CD4-positive, alpha-beta T cell treated with Interleukin-6 at 100 ng/mL for 8 hours (primary cell): ENCODE measurements at places on chromosomes 11 and 22.

- DNase-seq, result no peak
Observed at GRCh38 chr11:119175493-119176077, 7.1 kb downstream of the NLRX1 start.

DNA sequence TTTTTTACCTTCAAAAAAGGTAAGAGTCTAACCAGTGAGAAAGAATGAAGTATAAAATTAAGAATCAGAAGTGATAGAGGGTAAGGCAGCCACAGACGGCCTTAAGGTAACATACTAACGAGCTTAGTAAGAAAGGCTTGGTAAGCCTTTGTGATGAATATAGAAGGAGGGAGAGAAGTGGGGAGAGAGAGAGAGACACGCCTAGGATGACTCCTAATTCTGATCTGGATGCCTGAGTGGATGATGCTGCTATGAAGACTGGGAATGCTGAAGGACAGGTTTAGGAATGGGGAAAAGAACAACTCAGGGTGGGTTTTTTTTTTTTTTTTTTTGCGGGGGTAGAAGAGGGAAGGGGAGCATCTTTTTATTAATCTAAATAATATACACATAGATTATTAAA, 4.8 kb downstream of the FBXO3 start:
- no peak for DNase-seq

DNA sequence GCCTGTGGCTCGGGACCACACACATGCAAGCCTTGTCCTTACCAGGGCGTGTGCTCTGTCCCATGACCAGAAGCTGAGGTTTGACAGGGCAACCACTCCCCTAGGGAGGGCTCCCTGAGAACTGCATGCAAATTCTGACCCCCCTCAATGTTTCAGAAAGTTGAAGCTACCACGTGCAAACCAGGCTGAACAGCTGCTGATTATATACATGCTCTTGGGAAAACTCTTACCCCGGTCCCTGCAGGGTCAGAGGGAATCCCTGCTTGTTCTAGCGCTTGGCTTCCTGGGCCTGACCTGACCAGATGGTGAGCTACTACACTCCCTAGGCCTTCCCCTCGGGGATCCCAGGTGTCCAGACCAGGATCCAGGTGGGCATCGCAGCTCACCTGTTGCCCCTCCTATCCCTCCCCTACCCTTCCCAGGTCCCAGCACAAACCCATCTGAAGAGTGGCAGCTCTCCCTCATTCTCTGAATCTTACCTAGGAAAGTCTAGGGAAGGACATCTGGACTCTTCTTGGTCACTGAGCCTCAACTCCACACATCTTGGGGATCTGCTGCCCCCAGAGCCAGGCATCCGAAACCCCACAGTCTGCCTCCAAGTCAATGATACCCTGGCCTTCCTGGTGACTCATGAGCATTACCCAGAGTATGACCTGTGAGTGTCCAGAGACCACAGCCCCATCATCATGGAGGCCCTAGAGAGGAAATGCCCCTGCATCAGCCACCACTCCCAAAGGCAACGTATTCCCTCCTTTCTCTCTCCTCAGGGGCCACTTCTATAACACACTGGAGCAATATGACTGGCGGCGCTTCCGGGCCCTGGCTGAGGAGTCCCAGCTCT, 61.5 kb downstream of the BTG4 start:
- DNase-seq, result no peak

- DNase-seq, result peak; percentile 17
Observed at GRCh38 chr22:36808721-36809344, 8.0 kb downstream of the PVALB start.

DNA sequence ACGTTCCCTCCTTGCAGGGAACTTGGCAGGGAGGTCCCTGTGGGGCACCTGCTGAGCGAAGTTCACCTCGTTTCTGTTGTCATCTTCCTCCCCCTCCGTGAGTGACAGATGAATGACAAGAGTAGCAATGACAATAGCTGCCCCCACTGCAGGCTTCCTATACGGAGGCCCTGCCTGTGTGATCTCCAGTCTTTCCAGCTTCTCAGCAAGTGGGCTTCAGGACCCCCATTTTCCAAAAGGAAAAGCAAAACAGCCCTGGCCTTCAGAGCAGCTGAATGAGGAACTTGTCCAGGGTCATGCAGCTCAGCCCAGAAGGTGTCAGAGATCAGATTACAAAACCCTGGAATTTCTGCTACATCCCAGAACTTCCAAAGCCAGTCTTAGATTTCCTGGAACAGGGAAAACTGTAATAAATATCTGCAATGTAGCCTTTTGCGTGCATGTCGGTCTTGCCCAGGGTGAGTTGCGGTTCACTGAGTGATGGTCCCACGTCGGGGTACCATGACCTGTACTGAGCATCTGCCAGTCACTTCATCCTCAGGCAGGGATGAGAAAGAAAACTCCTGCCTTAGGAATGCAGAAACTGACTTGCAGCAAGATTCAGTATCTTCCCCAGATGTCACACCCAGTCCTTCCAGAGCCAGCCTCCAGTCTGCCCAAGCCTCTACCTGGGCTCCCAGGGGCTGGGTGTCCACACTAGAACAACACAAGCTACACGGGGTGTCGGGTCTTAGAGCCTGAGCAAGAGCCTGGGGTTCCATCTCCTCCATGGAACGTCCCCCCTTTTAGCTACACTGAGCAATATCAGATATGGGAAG, 1457.0 kb downstream of the BRD1 start:
- DNase-seq, result no peak

DNA sequence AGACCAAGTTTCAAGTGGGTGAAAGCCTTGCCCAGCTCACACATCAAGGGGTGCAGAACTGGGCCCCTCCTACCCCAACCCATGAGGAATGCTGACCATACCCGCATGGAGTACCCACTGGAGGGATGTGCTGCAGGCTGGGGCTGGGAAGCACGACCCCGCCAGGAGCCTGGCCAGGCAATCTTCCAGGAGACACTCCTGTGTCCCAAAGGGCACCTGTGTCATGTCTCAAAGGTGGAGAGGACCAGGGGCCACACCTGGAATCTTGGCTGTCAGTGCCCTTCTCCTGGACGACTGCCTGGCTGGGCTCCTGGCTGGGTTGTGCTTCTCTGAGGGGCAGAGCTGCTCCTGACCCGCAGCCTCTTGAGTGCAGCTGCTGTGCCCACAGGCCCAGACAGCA, 6.7 kb downstream of the ARAP1 start:
- no peak for DNase-seq

DNA sequence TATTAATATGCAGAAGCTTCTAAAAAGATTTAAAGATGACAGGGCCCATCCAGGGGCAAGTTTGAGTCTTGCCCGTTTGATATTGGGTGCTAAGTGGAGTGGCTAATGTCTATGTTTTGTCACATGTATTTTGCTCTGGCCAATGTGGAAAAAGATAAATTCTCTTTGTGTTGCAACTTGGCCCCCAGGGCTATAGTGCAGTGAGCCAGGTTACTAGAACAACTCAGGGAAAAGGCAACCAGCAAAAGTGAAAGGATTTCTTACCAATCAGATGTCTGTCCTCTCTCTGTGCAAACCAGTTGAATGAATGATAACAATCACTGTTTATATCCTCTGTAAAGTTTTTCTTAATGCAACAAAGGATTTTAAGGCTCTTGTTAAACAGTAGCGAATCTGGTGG, 4.6 kb upstream of the CLNS1A start:
- no peak for DNase-seq

GRCh38 chr22:30947816-30948454, 20.6 kb downstream of the MORC2 start:
- peak; percentile 38 for DNase-seq

DNA sequence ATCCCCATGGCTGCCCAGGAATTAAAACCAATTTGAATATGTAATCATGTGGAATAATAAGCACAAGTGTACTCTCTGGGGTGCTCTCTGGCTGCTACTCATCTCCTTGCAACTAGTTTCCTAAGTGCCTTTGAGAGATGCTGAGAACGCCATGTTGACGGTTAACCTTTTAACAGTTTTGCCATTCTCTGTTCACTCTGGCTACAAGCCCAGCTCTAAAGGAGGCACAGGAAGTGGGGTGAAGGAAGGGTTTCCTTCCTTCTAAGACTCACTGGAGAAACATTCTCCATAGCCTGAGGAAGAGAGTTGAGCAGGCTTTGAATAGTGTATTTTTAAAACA, 122.0 kb upstream of the ZC3H12C start:
- no peak for DNase-seq

DNA sequence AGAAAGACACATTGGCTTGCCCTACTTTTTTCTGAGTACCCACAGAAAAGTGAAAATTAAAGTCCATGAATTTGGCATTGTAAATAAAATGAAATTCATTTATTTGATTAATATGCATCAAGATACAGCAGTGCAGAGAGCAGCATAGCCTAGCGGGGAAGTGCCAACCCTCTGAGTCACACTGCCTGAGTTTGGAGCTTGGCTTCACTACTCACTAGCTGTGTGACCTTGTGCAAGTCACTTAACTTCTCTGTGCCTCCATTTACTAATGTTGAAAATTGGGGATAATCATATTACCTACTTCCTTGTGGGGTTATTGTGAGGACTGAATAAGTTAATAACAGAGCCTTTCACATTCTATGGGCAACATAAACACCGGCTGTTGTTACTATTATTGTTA, 111.5 kb upstream of the CSNK2A3 start:
- DNase-seq, result no peak

DNA sequence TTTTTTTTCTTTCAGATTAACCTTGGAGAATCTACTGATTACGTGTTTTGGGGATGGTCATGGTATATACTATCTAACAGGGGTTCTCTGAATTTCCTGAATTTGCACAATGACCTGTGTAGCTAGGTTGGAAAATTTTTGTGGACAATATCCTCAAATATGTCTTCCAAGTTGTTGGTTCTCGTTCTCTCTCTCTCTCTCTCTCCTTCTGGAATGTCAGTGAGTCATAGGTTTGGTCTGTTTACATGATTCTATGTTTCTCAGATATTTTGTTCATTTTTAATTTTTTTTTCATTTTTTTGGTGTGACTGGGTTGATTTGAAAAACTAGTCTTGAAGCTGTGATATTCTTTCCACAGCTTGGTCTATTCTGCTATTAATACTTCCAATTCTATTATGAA, 604.0 kb upstream of the ANO3 start:
- DNase-seq, result no peak

DNA sequence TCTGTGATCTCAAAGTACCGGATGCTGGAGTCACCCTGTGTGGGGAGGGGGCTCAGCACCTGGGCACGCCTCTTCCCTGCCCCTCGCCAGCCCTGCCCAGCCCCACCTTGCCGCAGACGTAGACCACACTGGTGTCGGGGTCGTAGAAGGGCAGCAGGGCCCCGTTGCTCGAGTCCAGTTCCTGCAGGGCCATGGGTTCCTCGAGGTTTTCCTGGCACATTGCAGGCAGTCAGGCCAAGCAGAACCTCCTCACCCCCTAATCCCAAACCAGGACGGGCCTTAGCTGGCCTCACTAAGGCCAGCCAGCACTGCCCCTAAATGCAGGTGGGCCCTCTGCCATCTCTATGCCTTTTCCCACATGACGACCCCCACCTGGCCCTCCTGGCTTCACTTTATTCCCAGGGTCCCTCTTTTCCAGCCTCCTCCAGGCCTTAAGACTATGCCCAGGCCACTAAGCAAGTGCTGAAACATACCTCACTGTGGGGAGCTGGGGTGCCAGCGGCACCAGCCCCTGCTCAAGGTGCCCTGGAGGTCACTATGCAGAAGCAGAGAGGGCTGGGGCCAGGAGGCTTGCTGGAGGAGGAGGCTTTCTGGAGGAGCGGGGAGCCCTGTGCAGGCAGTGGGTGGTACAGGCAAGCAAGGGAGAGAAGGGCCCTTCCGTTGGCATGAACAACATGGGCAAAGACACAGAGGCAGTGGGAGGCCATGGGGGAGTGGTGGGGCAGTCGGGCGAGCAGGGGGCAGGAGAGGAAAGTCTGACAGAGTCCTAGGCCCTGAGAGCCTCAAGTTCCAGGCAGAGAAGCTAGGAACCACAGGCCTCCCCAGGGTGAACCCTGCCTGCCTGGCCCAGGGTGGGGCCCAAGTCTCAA, 2.8 kb downstream of the CORO1B start:
- DNase-seq, result peak; percentile 43

GRCh38 chr11:67482275-67482826, 475 bp upstream of the AIP start:
- no peak for DNase-seq

- peak; percentile 12 for DNase-seq
Observed at GRCh38 chr11:65047581-65048422, 6.8 kb downstream of the SAC3D1 start.
